ENCODE measurements at places on chromosomes 2 and 18.
A peak's percentile ranks its signal among the peaks of the same experiment; 100 is the strongest.

DNA sequence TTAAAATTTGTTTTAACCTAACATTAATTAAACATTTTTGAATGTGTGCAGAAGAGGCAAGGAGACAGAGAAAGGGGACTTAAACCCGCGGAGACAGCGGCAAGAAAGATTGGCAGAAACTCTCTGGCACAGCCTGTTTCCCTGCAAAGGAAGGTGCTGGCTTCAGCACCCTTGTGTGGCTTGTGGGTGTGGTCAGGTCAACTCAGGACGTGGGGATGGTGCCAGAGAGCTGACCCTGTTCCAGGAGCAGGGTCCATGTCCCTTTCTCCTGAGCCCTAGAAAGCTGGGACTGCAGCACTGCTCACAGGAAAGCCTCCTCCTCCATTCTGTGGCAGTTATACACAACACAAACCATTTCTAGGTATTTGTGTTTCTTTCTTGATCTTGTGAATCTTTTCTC, 176.2 kb upstream of the ST6GAL2 start:
- peak; percentile 25 for DNase-seq

DNA sequence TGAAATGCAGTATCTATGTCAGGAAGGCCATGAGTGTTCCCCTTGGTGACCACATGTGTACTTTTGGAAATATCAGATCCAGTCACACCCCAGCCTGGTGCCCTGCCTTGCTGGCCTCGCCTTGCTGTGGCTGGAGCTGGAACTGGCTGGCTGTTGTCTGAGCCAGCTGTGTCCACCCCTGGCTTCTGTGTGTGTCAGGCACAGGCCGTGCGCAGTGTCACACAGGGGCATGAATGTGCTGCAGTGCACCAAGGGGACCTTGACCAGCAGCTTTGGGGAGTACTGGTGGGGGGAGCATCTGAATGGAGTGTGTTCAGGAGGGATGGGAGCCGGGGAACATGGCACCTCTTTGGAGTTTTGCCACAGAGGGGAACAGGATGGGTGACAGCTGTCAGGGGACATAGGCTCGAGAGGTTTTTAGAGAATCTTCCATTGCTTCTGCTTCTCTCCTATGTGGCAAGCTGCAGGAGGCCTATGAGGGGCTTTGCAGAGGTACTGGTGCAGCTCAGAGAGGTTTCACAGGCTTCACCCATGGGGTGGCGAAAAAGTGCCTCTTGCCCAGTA, 44.7 kb upstream of the FAHD2A start:
- DNase-seq = no peak

DNA sequence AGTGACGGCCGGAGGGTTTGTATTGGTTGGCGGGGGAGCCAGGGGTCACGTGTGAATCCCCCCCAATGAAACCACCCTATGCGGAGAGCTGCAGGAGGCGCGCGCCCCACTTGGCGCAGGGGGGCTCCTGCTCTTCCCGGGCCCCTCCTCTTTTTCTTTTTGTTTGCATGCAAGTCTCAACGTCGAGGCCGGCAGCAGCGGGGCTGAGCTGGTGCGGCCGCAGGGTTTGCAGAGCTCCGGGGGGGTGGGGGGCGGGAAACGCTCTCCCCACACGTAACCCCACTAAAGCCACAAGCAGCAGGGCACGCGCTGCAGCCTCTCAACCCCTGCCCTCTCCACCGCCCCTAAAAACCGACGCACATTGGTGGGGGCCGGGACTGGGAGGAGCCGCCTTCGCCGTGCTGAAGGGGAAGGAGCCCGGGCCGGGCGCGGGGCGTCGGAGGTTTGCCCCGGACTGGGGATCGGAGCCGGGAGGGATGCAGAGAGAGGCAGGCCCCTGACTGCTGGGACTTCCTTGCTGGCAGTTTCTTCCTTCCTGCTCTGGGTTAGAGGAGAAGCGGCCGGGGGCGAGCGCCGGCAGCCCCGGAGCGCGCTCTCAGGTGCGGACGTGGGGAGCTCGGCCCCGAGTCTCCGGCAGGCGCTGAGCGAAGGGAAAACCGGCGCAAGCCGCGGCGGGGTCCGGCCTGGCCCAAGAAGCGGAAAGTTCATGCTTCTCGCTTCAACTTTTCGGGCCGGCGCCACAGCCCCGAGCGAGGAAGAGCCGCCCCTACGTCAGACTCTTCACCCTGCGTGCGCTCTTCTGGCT, 864 bp downstream of the LBH start:
- DNase-seq = no peak

- no peak for DNase-seq
These were observed 311.5 kb downstream of the RAD51AP2 start for GRCh38 chr2:17206771-17207170.

- no peak for DNase-seq
These were observed 3.3 kb downstream of the AFG3L2 start for GRCh38 chr18:12373771-12374116.

DNA sequence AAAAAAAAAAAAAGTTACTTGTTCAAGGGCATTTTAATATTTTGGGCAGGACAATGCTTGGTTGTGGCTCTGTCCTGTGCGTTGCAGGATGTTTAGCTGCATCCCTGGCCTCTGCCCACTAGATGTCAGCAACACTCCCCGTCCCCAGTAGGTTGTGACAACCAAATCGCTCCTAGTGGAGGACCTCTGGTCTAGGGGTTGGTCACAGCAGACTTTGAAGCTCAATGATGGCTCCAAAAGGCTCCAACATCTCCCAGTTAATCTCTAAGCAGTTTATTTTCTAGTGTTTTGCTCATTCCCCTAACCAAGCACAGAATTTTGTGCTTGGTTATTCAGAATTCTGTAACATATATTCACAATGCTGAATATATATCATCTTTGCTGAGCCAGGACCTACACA, 67.0 kb downstream of the CHRNA1 start:
- no peak for DNase-seq

DNA sequence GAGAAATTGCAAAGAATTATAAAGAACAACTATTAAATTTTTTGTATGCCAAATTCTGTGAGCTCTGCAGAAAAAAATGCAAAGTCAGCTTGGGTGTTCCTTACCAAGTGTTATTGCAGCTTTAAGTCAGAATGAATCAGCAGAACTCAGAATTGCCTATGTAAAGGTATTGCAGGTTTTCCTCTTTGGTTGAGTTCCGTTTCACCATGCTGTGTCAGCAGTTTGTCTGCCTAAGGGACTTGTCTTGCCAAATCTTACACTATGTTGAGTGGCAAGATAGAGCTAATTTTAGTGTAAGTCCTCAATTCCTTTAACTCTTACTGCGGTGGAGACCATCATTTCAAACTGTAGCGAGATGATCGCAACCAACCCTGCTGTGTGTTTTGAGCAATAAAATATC, 38.8 kb downstream of the ADAM23 start:
- no peak for DNase-seq

DNA sequence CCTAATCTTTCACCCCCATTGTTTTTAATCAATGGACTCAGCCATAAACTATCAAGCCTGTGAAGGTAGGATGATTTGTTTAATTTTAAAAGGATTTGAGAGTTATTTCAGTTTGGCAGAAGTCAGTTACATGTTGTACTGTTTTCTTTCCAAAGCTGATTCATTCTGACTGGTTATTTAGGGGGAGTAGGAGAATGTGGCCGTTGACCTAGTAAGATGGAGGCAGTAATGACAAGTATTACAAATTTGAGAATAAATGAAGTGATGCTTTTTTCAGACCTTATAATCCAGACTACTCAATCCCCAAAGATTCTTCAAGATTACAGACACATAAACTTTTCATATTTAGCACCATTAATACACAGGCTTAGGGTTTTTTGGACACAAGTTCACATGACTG, 4.3 kb downstream of the EPHA4 start:
- no peak for DNase-seq

GRCh38 chr2:69244882-69245281, 142.1 kb downstream of the GFPT1 start:
- DNase-seq = no peak

DNA sequence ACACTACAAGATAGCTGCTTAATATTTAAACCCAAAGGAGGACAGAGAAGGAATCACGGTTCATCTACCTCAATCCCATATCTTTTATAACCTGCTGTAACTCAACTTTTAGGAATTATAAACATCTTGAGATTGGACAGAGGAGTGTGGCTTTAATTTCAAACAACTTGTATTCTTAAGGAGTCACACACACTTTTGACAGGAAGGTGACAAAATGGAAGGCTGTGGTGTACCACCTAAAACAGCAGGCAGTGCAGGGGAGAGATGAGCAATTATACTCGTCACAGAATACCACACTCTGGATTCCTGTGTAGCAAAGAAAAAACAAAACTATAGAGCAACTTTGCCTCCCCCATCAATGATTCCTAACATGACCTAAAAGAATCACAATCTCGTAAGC, 194.8 kb downstream of the ZEB2 start:
- DNase-seq = no peak

- DNase-seq = no peak
These were observed 10.6 kb downstream of the EMX1 start for GRCh38 chr2:72927619-72928550.

DNA sequence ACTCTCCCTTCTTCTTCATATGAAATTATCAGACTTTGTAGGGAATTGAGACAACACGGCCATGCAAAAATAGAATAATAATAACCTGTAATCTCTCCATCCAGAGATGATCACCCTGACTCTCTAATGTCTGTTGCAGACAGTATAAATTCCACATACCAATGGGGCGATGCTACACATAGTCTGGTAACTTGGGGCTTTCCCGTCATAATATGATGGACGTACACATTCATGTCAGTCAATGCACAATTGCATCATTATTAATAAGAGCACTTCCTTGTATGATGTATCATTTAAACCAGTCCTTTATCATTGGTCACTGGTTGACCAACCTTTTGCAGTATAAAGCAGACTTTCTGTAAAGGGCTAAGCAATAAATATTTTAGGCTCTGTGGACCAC, 39.5 kb upstream of the SCLY start:
- no peak for DNase-seq

DNA sequence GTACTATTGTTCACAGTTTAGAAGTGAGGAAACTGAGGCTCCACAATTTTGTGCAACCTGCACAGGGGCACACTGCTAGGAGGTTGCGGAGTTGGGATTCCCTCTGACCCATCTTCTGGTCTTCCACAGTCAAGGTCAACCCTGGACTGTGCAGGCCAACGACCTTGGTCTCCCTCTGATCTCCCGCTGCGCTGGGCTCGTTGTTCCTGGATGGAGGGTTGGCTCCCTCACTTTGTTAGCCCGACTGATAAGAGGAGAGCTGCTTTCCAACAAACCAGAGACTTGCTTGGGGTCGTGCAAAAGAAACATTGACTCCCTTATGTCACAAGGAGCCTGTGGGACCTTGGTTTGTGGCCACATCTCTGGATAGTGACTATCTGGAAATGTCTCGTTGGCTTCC, 187.6 kb downstream of the MYCN start:
- DNase-seq = no peak

GRCh38 chr2:9967053-9967775, 15.7 kb downstream of the GRHL1 start:
- DNase-seq = no peak

- no peak for DNase-seq
These were observed 243.0 kb downstream of the CELF4 start for GRCh38 chr18:37322492-37323035.

DNA sequence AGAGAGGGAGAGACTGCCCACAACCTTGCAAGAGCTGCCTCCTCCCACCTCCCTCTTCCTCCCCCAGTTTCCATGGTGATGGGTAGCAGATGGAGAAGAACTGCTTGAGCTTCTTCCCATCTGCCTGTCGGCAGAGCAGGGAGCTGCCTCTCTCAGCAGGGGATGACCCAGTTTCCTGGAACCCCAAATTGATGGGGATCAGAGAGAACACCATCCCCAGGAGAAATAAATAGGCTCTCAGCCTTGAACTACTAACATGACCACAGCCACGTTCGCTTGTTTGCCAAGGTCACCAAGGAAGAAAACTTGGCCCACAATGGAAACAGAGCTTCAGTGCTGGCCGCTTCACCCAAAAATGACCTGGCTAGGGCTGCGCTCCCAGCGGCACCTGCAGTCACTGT, 82.2 kb downstream of the ADD2 start:
- no peak for DNase-seq

DNA sequence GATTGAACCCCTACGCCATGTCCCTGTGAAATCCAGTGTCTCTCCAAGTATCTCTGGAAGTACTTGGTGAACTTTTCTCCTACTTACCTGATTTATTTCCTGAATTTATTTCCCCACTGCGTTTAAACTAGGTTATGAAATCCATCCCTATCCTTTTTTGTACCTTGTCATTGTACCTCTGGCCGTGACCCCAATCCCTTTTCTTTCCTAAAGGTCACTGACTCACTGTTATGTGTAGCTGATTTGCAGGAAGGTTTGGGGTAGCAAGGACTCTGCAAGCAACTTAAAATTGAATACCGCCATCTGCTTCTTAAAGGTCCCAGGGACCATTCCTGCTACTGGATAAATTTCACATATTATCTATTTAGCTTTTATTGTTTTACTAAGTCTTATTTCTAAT, 4.6 kb upstream of the ENOSF1 start:
- no peak for DNase-seq

- no peak for DNase-seq
These were observed 4.8 kb downstream of the MSGN1 start for GRCh38 chr2:17821080-17821479.

GRCh38 chr2:12008425-12009061, 262.1 kb downstream of the LPIN1 start:
- DNase-seq = no peak

DNA sequence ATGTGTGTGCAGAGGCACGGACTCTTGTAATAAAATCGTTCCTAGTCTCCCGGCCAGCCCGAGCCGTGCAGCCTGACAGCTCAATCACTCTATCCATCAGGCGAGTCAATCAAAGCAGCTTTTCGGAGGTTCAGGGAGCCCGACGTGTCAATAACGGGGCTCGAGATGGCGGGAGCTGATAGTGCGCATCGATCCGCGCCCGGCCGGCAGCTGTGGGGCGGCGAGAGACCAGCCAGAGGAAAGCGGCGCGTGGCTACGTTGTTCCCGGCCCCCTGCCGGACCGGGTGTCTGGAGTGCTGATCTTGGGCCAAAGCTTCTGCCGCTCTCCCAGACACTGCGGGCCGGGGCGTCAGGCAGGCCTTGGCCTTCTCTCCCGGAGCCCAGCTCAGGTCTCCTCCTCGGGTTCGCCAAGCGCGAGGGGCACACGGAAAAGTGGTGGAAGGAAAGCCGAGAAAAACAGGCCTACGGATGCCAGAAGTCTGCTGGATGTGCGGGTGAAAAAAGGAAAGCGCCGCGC, 2.4 kb downstream of the EN1 start:
- DNase-seq = no peak

GRCh38 chr2:180694445-180695421, 285.7 kb upstream of the UBE2E3 start:
- no peak for DNase-seq

DNA sequence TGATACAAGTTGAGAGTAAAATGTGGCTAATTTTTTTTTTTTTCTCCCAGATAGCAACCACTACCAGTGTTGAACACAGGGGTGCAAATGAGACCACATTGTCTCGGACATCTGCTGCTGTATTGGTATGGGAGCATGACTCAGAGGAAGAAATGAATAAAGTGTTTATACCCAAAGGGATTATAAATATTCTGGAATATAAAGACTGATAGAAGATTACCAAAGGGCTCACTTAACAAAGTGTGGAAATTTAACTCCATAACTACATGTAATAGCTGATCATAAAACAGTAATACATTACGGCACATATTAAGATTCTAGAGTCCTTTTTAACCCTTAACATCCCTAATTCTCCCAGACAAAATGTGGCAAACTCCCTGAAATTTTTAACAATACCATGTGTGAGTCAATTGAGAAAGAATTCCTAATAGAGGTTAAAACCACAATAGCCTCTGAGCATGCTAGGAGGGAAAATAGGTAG, 1023.0 kb upstream of the ACVR2A start:
- DNase-seq = no peak

- DNase-seq = peak; percentile 52
These were observed 6.5 kb downstream of the NCAPH start for GRCh38 chr2:96342085-96342484.
